ENCODE measurements at places on chromosomes 3 and 15. TPM values are rescaled to one million over a fixed set of nuclear protein-coding genes. Genes with fewer than 3 reads are reported as not detected.

GRCh38 chr15:43794269-43795037 lies 2.3 kb downstream of the SERF2 start:
- no peak overlapping the region for H3K4me3 ChIP-seq
- no peaks in the 10 kb centered on the region for H3K27me3 ChIP-seq
- no peak for DNase-seq
- no peaks in the 10 kb centered on the region for H3K36me3 ChIP-seq
- H3K27ac ChIP-seq: no peak overlapping the region

GRCh38 chr15:60278879-60279278 lies 118.9 kb downstream of the ANXA2 start:
- no peaks in the 10 kb centered on the region for H3K36me3 ChIP-seq
- no peak overlapping the region for H3K4me3 ChIP-seq
- DNase-seq: no peak

- no peak overlapping the region for H3K27ac ChIP-seq
- DNase-seq: no peak
- no peaks in the 10 kb centered on the region for H3K27me3 ChIP-seq
- no peaks in the 10 kb centered on the region for H3K36me3 ChIP-seq
- H3K4me1 ChIP-seq: no peaks in the 10 kb centered on the region
These were observed 165.7 kb downstream of the ZNF385D start for GRCh38 chr3:21585216-21585740.

GRCh38 chr15:100570735-100571313 lies 31.2 kb downstream of the LINS1 start:
- H3K4me1 ChIP-seq: no peaks in the 10 kb centered on the region
- H3K4me3 ChIP-seq: no peak overlapping the region
- no peaks in the 10 kb centered on the region for H3K36me3 ChIP-seq
- DNase-seq: no peak
- H3K27me3 ChIP-seq: no peaks in the 10 kb centered on the region

GRCh38 chr3:169668072-169668956 lies 4.8 kb upstream of the MECOM start:
- peak; percentile 67 for DNase-seq
- no peaks in the 10 kb centered on the region for H3K27me3 ChIP-seq
- H3K4me1 ChIP-seq: no peaks in the 10 kb centered on the region
- H3K36me3 ChIP-seq: no peaks in the 10 kb centered on the region
- peak overlapping the region; percentile 59 for H3K4me3 ChIP-seq
- no peak overlapping the region for H3K27ac ChIP-seq

DNA sequence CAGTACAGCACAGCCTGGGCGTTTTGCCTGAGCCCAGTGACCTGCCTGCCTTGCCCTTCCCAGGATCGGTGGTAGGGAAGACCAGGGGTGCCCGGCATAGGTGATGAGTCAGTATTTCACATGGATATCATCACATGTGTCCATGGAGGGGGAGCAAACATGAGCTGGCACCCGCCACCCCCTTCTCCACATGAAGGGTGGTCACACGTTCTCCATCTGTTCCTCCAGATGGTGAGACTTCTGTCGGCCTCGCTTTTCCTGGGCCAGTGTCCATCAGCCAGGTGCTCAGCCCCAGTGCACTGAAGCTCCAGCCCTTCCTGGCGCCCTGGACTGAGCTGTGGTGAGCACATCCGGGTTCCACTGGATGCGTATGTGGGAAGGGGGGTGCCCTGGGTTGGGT lies 208.4 kb downstream of the UBE3A start:
- H3K4me1 ChIP-seq: no peaks in the 10 kb centered on the region
- H3K36me3 ChIP-seq: no peaks in the 10 kb centered on the region
- H3K27me3 ChIP-seq: no peaks in the 10 kb centered on the region
- H3K4me3 ChIP-seq: no peak overlapping the region
- H3K27ac ChIP-seq: no peak overlapping the region
- no peak for DNase-seq

DNA sequence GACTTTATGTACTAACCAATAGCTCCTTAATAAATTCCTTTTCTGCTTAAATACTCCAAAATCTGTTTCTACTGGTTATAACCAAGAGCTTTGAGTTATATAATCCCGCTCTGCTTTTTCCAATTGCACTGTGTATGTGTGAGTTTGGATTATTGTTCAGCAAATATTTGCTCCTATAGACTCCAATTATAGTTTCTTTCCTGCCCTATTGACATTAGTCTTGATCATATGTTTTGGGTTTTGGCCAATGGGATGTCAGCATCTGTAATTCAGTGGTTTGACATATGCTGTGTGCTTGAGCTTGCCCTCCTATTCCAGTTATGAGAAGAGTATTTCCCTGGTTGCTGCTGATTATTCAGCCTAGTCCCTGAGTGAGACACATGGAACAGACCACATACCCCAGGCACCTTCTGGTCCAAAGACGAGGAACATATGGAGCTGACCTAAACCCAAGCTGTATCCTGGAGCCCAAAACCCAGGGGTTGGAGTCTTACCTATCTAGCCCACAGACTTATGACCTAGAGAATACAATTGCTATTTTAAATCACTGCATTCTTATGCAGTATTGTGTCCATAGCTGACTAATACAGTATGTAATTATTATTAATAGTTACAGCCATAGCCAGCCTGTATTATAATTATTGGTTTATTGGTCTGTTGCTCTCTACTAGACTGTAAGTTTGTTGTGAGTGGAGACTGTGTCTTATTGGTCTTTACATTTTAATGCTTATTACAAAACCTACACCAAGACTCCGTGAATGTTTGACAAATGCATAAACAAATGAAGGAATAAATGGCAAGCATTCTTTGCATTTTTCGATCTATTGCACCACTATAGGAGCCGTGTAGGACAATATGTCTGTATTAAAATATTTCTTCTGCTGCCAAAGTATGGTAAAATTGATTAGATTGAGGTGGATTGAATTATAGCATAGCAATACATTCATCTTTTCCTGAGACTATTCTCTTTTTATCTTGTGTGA lies 11.7 kb upstream of the ZNF280D start:
- no peak overlapping the region for H3K4me3 ChIP-seq
- no peak overlapping the region for H3K27ac ChIP-seq
- H3K36me3 ChIP-seq: no peaks in the 10 kb centered on the region
- DNase-seq: no peak

DNA sequence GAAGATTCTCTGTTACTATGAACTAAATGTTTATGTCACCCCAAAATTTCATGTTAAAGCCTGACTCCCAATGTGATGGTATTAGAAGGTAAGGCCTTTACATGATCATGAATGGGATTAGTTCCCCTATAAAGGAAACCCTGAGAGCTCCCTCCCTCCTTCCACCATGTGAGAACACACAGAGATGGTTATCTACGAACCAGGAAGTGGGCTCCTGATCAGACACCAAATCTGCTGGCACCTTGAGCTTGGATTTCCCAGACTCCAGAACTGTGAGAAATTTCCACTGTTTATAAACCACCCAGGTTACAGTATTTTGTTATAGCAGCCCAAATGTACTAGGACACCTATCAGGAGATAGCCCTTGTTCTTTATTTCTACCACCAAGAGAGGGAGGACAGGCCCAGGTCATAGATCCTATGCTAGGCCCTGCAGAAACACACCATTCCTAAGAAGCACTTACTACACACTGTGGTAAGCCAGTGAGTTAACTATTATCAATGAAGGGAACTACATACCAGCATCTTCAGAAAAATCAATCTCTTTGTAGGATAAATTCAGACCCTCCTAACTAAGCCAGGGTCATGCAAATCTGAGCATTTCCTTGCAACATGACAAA lies 59.0 kb downstream of the PRKAR2A start:
- no peak overlapping the region for H3K27ac ChIP-seq
- DNase-seq: no peak

- H3K4me1 ChIP-seq: no peaks in the 10 kb centered on the region
- no peaks in the 10 kb centered on the region for H3K27me3 ChIP-seq
- H3K4me3 ChIP-seq: no peak overlapping the region
- no peak overlapping the region for H3K27ac ChIP-seq
These were observed 19.1 kb upstream of the RBP1 start for GRCh38 chr3:139558351-139559266.

DNA sequence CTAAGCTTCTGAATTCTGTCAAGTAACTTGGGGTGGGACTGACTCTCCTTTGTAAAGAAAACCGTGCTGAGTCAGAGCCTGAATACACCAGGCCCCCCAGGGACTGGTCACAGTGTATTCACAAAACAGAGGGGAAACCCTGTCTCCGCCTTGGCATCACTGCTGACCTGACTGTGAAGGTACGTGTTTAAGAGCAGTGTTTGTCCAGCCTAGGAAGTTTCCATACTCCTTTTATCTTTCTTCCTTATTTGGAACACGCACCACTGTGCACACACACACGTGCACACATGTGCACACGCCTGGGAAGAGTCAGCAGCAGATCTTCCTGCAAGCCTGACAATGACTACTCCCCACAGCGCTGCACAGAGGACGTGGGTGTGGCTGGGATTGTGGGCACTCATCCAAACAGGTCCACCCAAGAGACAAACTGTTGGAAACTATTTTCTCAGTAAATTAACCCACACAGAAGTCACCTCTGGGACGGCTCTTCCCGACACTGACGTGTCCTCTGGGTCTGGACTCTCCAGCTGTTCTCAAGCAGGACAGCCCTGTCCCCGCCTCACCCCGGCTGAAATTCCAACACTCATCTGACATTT lies 87.7 kb downstream of the ATP10A start:
- DNase-seq: no peak
- peak overlapping the region; percentile 1 for H3K27ac ChIP-seq
- no peaks in the 10 kb centered on the region for H3K27me3 ChIP-seq
- H3K4me1 ChIP-seq: no peaks in the 10 kb centered on the region

DNA sequence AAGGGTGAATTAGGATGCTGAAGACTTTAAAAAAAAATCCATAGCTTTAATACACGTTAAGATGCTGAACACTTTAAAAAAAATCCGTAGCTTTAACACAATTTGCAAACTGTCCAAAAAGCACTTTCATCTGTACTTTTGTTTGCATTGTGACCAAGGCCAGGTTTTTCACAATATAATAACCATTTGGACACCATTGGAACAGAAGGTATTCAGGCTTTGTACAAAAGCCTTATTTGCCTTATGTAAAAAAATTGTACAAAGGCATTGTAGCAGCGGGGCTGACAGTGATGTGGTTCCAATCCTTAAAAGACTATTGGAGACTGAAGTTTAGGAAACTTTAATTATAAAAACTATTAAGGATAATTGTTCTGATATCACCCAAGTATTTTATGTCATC lies 15.2 kb upstream of the ICE2 start:
- H3K27ac ChIP-seq: no peak overlapping the region
- no peak overlapping the region for H3K4me3 ChIP-seq
- H3K27me3 ChIP-seq: no peaks in the 10 kb centered on the region
- no peaks in the 10 kb centered on the region for H3K4me1 ChIP-seq
- peaks cover 10% of the 10 kb centered on the region for H3K36me3 ChIP-seq

- no peak overlapping the region for H3K27ac ChIP-seq
- no peaks in the 10 kb centered on the region for H3K27me3 ChIP-seq
- no peaks in the 10 kb centered on the region for H3K36me3 ChIP-seq
- no peak overlapping the region for H3K4me3 ChIP-seq
- H3K4me1 ChIP-seq: no peaks in the 10 kb centered on the region
- no peak for DNase-seq
These were observed 17.3 kb upstream of the GBE1 start for GRCh38 chr3:81778678-81779182.

GRCh38 chr3:185024406-185024805 lies 128.5 kb downstream of the C3orf70 start:
- DNase-seq: no peak
- H3K4me1 ChIP-seq: no peaks in the 10 kb centered on the region
- no peak overlapping the region for H3K27ac ChIP-seq
- H3K36me3 ChIP-seq: no peaks in the 10 kb centered on the region
- no peaks in the 10 kb centered on the region for H3K27me3 ChIP-seq
- no peak overlapping the region for H3K4me3 ChIP-seq

GRCh38 chr3:172442606-172443005 lies 5.7 kb downstream of the GHSR start:
- H3K4me1 ChIP-seq: no peaks in the 10 kb centered on the region
- no peak overlapping the region for H3K27ac ChIP-seq
- H3K4me3 ChIP-seq: no peak overlapping the region
- H3K27me3 ChIP-seq: no peaks in the 10 kb centered on the region
- H3K36me3 ChIP-seq: no peaks in the 10 kb centered on the region

DNA sequence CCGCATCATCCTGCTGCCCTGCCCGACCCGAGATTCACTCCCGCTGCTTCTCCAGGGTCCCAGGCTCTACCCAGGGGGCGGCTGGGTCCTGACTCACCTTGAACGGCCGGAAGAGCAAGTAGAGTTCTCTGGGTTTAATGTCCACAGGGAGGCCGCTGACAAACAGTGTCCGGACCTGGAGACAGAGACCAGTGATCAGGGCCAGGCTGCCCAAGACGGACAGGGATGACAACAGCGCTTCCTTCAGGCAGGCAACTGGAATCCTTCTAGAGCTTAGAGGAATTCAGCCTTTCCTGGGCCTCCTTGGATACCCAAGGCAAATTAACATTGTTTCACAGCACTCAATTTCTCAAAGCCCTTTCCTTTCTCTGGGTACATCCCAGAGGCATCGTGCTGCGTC lies 23.9 kb downstream of the RBPMS2 start:
- no peaks in the 10 kb centered on the region for H3K27me3 ChIP-seq
- H3K27ac ChIP-seq: no peak overlapping the region
- H3K4me1 ChIP-seq: no peaks in the 10 kb centered on the region
- H3K36me3 ChIP-seq: no peaks in the 10 kb centered on the region
- no peak for DNase-seq

DNA sequence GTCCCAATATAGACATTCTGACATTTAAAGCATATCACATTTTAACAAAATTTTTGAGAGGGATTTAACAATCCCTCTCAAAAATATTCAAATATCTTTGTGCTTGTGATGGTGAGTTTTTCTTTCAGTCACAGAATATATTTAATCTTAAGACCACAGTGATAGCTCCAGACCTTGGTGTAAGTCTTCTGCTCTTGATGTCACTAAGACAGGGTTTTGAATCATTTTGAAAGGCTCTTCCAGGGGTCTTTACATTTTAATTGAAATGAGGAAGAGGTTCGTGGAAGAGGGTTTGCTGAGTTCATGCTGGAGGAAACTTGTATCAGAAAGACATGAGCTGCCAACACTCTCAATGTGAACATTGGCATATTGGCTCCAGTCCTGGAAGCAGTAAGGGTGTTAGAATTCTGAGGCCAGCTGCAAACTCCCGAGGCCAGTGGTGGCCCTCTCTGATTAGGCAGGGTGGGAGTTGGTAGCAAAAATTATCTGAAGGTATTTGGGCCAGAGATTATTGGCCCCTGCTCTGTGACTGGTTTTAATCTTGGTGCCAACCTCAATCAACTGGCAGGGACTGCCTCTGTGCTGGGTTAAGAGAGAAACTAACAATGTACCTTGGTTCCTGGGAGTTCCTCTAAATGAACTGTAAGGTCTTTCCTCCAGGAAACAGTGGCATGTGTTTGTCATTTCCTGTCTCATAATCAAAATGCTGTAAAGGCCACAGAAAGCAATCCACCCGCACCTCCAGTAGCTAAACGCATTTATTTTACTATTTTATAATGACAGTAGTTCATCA lies 5.3 kb downstream of the POU1F1 start:
- no peak overlapping the region for H3K4me3 ChIP-seq
- no peak for DNase-seq
- no peak overlapping the region for H3K27ac ChIP-seq
- H3K4me1 ChIP-seq: no peaks in the 10 kb centered on the region
- no peaks in the 10 kb centered on the region for H3K27me3 ChIP-seq

PRSS50 gene
- not detected for total RNA-seq

PARP15 gene
- total RNA-seq: 109 TPM

FEZF2 gene
- total RNA-seq: not detected

SYNPR gene
- not detected for total RNA-seq

RGMA gene
- total RNA-seq: 1.8 TPM

ITGA11 gene
- 2.5 TPM for total RNA-seq

CCR9 gene
- 4.4 TPM for total RNA-seq
